ELR (cell line): ENCODE measurements at places on chromosomes 5 and 9.

DNA sequence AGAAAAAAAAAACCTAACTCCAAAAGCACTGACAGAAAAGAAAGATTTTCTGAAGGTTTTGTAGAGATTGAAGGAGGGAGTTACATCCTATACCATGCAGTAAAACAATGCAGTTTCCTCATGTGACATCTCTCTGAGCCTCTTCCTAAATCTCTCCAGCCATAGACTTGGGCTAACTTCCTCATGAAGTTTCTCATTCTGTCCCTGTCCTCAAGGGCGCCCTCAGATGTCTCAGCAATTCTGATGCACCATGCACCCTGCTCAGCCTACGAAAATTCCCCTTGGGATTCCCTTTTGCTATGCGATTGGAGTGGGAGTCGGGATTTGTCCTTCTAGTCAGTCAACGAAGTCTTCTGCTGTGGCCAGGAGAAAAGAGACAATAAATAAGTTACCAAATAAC is 68.9 kb downstream of the FAT2 start:
- no peak for DNase-seq

DNA sequence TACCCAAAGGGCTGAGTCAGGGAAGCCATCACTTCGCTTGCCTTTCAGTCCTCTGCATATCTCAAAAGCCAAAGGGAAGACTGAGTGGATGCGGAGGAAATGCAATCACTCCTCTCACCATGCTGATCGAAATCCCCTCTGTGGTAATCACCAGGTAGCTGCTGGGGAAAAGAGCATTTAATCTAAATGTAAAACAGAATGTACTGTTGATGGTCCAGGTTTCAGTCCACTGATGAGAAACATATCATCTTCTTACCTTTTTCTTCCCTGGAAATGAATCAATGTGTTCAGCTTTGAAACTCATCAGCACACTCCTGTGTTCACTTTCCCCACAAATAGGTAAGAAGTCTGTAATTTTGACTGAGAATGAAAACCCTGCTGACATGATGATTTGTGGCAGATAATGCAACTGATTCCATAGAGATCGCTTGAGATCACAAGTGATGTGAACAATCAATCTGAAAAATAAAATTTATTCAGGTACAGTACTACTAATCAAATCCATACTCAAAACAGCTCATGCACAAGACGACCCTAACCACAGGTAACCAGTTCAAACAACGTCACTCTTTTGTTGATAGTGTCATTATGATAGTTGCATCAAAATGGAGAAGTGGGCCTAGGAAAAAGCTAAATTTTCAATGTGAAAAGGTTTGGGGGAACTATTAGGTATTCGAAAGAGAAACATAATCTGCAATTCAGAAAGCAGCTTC is 454.0 kb upstream of the RGMB start:
- DNase-seq: no peak

DNA sequence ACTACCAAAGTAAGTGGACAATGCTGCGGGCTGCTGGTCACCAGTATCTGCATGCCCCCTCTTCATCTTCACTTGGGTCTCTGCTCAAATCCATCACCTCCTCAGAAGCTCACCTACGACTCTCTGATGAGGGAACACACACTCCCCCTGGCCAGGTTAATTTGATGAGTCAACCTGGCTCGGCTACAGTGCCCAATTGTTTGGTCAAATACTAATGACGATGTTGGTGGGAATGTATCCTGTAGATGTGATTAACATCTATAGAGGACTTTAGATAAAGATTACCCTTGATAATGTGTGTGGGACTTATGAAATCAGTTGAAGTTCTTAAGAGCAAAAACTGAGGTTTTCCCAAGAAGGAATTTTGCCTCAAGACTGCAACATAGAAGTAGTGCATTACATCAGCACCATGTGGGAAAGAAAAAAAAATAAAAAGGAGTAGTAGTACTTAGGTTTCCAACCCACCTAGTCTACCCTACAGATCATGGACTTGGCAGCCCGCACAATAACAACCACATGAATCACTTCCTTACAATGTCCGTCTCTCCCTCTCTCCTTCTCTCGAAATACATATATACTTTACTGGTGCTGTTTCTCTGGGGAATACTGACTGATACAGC is 467.3 kb downstream of the DNAH5 start:
- DNase-seq: peak; percentile 92

GRCh38 chr9:129606161-129607026 is 14.5 kb downstream of the C9orf50 start:
- no peak for DNase-seq

DNA sequence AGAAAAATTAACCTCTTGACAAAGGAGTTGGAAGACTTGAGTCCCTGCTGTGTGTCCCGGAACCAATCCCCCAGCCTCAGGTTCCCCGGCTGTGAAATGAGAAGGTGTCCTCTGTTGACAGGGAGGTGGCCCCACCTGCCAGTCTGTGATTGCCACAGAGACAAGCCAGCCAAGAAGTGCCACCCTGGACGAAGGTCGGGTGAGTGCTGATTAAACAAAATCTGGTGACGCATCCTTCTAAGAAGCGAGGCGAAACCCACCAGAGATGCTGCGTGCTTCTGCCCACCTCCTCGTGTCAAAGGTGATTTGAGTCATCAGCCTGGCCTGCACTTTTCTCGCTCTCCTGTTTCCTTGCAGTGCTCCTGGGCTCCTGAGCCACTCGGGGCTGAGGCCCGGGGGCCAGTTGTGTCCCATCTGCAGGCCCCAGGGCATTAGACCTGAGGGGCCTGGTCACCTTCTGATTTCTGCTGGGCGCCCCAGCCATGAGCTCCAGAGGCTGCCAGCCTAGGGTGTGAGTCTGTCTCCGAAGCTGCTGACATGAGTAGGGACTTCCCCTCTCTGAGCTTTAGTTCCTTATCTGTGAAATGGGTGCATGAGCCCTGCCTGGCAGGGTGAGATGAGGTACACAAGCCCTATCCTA is 28.7 kb downstream of the NEK6 start:
- DNase-seq: peak; percentile 99

GRCh38 chr5:141793403-141793802 is 84.8 kb downstream of the PCDH1 start:
- DNase-seq: no peak

DNA sequence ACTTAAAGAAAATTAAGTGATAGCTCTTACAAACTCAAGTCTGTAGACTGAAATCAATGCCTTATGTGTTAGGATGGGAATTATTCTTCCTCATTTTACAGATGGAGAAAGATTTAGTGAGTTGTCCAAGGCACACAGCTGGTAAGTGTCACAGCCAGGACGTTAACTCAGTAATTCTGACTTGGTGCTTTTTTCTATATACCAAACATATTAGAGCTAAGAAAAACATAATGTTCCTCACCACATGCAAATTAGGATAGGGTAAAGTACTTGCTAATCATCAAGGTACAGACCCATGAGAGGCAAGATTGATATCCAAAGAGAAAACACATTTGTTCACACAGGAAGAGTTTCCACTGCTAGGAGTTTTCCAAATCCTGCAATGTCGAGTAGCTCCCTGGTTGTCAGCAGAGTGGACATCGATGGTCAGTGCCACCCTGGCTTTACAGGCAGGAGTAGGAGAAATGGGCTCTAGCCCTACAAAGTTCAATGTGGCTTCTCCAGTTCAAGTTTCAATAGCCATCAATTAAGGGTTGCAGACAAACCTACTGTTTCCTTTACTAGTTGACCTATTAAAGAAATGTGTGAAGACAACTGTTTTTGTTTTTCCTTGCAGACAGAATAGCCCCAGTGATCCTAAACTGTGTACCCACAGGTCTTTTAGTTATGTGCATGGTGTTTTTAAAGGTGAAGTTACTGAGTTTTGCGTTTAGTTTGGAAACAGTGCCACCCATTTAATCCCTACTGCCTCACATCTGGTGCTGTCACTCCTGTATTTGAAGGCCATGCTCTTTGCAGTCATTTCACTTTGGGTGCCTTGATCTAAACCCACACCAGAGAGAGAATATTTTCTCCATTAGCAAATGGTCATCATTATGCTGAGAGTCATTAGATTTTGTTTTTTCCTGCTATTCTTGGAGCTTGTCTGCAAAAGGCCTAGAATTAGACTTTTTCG is 460.8 kb upstream of the SMARCA2 start:
- no peak for DNase-seq

GRCh38 chr9:29750062-29750461 is 2176.8 kb upstream of the C9orf72 start:
- DNase-seq: peak; percentile 62
